Heart right ventricle (tissue), 16 donors: ENCODE measurements at places on chromosomes 16 and 17.
A peak's percentile ranks its signal among the peaks of the same experiment; 100 is the strongest.

- peaks cover 72% of the 10 kb centered on the region for H3K4me1 ChIP-seq
- H3K36me3 ChIP-seq: no peaks in the 10 kb centered on the region
- H3K27ac ChIP-seq: no peak overlapping the region
- DNase-seq: peak; percentile 18
- H3K27me3 ChIP-seq: no peaks in the 10 kb centered on the region
Observed at GRCh38 chr17:82235775-82236141, 6.9 kb downstream of the SLC16A3 start.

- no peak for DNase-seq
- no peaks in the 10 kb centered on the region for H3K4me1 ChIP-seq
- no peaks in the 10 kb centered on the region for H3K27me3 ChIP-seq
- no peaks in the 10 kb centered on the region for H3K36me3 ChIP-seq
Observed at GRCh38 chr17:36675786-36676185, 74.4 kb downstream of the MRM1 start.

GRCh38 chr17:2990396-2990795 lies 73.0 kb downstream of the OR1D5 start:
- no peaks in the 10 kb centered on the region for H3K27me3 ChIP-seq
- H3K36me3 ChIP-seq: peaks cover 33% of the 10 kb centered on the region
- DNase-seq: no peak
- H3K4me1 ChIP-seq: no peaks in the 10 kb centered on the region
- H3K27ac ChIP-seq: no peak overlapping the region
- H3K4me3 ChIP-seq: no peak overlapping the region

- H3K27me3 ChIP-seq: no peaks in the 10 kb centered on the region
- H3K27ac ChIP-seq: no peak overlapping the region
- H3K4me3 ChIP-seq: no peak overlapping the region
- DNase-seq: no peak
- no peaks in the 10 kb centered on the region for H3K4me1 ChIP-seq
- no peaks in the 10 kb centered on the region for H3K36me3 ChIP-seq
Observed at GRCh38 chr17:31226373-31226772, 70.7 kb downstream of the OMG start.

DNA sequence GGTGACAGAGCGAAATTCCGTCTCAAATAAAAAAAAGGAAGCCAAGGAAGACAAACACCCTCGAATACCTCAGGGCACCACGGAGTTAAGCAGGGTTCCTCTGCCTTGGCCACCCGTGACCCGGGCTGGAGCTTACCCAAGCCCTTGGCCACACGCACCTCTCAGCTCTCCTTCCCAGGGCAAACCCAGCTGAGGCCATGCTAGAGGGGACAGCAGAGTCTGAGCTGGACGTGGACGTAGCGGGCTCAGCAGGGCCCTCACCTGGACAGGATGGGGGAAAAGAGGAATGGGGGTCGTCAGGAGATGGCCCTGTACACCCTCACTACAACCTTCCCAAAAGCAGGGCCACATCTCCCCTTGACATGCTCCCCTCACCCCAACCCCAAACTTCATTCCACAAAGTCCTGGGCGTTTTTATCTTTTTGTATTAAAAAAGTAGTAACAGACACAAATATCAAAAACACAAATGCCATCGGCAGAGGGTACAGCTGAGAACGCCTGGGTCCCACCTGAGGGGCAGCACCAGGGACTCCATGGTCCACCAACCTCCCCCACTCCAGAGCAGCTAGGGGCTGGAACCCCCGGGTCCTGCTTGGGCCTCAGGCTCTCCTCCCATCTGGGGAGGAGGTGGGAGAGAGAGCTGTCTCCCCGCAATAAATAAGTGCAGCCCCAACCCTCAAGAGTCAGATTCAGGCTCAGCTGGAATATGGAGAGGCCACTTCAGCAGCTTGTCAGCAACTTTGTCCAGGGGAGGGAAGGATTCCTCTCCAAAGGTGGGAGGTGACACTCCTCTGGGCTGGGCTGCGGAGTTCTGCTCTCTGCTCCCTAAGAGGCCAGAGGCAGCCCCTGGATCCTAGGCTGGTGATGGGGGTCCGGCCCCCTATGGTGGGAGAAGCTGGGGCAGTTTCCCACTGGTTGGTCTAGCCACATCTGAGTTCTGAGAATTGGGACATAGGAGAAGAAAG lies 11.9 kb downstream of the PER1 start:
- no peak overlapping the region for H3K4me3 ChIP-seq
- DNase-seq: no peak
- no peaks in the 10 kb centered on the region for H3K27me3 ChIP-seq
- peaks cover 59% of the 10 kb centered on the region for H3K36me3 ChIP-seq
- H3K27ac ChIP-seq: no peak overlapping the region
